ENCODE measurements at places on chromosomes 2 and 18. TPM values are rescaled to one million over a fixed set of nuclear protein-coding genes. Genes with fewer than 3 reads are reported as not detected.

GRCh38 chr2:135009339-135009738 is 37.9 kb downstream of the MAP3K19 start:
- H3K27ac ChIP-seq: no peak overlapping the region
- no peak overlapping the region for H3K4me3 ChIP-seq
- peaks cover 8% of the 10 kb centered on the region for H3K27me3 ChIP-seq
- H3K36me3 ChIP-seq: no peaks in the 10 kb centered on the region
- DNase-seq: no peak

The GYPC gene
- polyA plus RNA-seq: 26.7 TPM

- H3K36me3 ChIP-seq: no peaks in the 10 kb centered on the region
- DNase-seq: no peak
- H3K27ac ChIP-seq: no peak overlapping the region
Measured at GRCh38 chr2:109649736-109650695, 35.9 kb downstream of the SOWAHC start.

DNA sequence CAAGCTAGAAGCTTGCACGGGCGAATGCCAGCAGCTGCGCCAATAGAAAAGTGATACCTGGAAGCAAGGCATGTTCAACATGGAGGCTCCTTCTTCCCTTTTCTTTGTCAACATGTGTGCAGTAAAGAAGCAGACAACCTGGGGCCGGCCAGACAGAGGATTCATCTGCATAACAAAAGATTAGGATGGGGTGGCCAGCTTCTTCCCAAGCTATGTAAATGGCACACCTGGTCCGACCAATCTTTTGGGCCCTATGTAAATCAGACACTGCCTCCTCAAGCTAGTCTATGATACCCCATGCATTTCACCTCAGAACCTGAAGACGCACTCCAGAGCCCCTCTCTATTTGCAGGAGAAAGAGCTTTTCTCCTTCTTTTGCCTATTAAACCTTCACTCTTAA is 66.4 kb upstream of the TGFA start:
- peaks cover 20% of the 10 kb centered on the region for H3K4me1 ChIP-seq
- DNase-seq: no peak
- no peaks in the 10 kb centered on the region for H3K36me3 ChIP-seq

The ANKRD39 gene
- 9.6 TPM for polyA plus RNA-seq

- no peak overlapping the region for H3K27ac ChIP-seq
- H3K4me1 ChIP-seq: no peaks in the 10 kb centered on the region
- no peaks in the 10 kb centered on the region for H3K27me3 ChIP-seq
- no peak overlapping the region for H3K4me3 ChIP-seq
Measured at GRCh38 chr18:23320709-23321236, 132.3 kb upstream of the RIOK3 start.

DNA sequence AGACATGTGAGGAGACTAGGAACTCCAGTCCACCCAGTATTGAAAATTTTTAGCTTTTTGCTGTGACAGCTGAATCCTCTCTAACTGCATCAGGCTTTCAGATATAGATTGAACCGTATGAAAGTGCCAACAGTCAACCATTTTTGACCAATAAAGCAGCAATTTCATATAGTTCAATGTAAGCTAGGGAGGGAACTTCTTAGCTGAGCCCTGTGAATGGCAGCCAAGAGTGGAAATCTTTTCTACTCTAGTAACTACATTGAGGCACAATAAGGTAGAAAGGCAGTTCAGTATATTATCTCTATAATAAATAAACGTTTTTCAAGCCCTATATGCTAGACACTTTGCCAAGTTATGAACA is 96.3 kb upstream of the TANK start:
- H3K36me3 ChIP-seq: no peaks in the 10 kb centered on the region
- peaks cover 3% of the 10 kb centered on the region for H3K4me1 ChIP-seq
- H3K27me3 ChIP-seq: no peaks in the 10 kb centered on the region
- H3K4me3 ChIP-seq: no peak overlapping the region

The SLC11A1 gene
- polyA plus RNA-seq: 0.84 TPM

DNA sequence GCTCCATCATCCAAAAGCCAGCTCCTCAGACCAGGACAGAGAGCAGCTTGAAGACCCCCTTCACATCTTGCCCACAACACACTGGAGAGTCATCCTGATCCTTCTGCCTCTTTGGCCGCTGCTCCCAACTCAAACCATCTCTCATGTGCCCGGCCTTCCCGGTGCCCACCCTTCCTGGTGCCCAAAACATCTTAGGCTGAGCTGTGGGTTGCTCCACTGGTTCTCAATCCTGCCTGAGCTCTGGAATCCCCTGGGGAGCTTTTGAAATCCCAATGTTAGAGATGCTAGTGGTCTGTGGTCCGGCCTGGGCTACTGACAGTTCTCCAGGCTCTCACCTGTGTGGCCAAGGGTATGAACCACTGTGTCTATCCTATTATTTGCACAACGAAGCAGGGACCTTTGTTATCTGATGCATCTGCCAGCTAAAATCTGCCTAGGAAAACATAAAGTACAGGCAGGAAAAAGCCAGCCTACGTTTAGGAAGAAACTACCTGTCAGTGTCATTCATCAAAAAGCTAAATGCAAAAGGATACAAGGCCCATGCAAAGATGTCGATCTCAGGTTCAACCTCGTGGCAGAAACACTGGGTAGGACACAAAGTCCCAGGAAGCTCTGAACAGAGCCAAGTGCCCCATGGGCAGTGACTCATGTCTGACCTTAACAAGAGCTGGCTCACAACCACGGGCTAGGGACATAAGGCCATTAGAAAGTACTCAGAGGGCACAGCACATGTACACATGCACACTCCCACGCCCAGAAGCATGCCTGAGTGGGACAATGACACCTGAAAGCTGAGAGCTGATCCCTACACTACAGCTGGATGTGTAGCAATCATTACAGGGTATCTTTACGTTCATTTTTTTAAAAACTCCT is 30.8 kb downstream of the TBC1D8 start:
- H3K27me3 ChIP-seq: no peaks in the 10 kb centered on the region
- H3K4me3 ChIP-seq: no peak overlapping the region
- peaks cover 17% of the 10 kb centered on the region for H3K4me1 ChIP-seq
- H3K36me3 ChIP-seq: no peaks in the 10 kb centered on the region
- peak; percentile 87 for DNase-seq

GRCh38 chr18:42156281-42156680 is 201.2 kb downstream of the PIK3C3 start:
- H3K27ac ChIP-seq: no peak overlapping the region
- no peaks in the 10 kb centered on the region for H3K4me1 ChIP-seq
- no peak overlapping the region for H3K4me3 ChIP-seq
- no peak for DNase-seq
- H3K27me3 ChIP-seq: no peaks in the 10 kb centered on the region

The CYP26B1 gene
- 6.1 TPM for polyA plus RNA-seq

GRCh38 chr18:34783501-34783900 is 73.4 kb downstream of the DTNA start:
- H3K36me3 ChIP-seq: no peaks in the 10 kb centered on the region
- no peak for DNase-seq
- H3K4me3 ChIP-seq: no peak overlapping the region
- H3K27ac ChIP-seq: no peak overlapping the region

The IL1R1 gene
- 21.6 TPM for polyA plus RNA-seq

The FHOD3 gene
- polyA plus RNA-seq: 10.5 TPM

GRCh38 chr18:68861365-68861764 is 63.5 kb downstream of the CCDC102B start:
- no peak overlapping the region for H3K27ac ChIP-seq
- no peak overlapping the region for H3K4me3 ChIP-seq
- DNase-seq: no peak
- no peaks in the 10 kb centered on the region for H3K4me1 ChIP-seq

The FBXO36 gene
- polyA plus RNA-seq: 2.6 TPM

- H3K4me1 ChIP-seq: peaks cover 28% of the 10 kb centered on the region
- no peak for DNase-seq
- peaks cover 100% of the 10 kb centered on the region for H3K27me3 ChIP-seq
Measured at GRCh38 chr2:45003579-45004551, 5.4 kb downstream of the SIX2 start.

The HOXD1 gene
- 2.6 TPM for polyA plus RNA-seq
